Mammary epithelial cell (primary cell): ENCODE measurements at places on chromosomes 4 and X. TPM values are rescaled to one million over a fixed set of nuclear protein-coding genes. Genes with fewer than 3 reads are reported as not detected.

Gene FAM241A
- total RNA-seq, result 5.5 TPM

Gene CXCL13
- total RNA-seq, result not detected

Gene CISD2
- total RNA-seq, result 26.8 and 32.5 TPM in 2 replicates

Gene ASMT
- total RNA-seq, result not detected in 2 replicates

Gene TASL
- not detected in 2 replicates for total RNA-seq

Gene RPS3A
- 1,463 TPM for total RNA-seq

Gene DCX
- total RNA-seq, result not detected in 2 replicates

Gene CCDC149
- 4.8 TPM for total RNA-seq

Gene GLOD5
- total RNA-seq, result not detected in 2 replicates
